ENCODE measurements at places on chromosomes 3 and 15. TPM values are rescaled to one million over a fixed set of nuclear protein-coding genes. Genes with fewer than 3 reads are reported as not detected.

DNA sequence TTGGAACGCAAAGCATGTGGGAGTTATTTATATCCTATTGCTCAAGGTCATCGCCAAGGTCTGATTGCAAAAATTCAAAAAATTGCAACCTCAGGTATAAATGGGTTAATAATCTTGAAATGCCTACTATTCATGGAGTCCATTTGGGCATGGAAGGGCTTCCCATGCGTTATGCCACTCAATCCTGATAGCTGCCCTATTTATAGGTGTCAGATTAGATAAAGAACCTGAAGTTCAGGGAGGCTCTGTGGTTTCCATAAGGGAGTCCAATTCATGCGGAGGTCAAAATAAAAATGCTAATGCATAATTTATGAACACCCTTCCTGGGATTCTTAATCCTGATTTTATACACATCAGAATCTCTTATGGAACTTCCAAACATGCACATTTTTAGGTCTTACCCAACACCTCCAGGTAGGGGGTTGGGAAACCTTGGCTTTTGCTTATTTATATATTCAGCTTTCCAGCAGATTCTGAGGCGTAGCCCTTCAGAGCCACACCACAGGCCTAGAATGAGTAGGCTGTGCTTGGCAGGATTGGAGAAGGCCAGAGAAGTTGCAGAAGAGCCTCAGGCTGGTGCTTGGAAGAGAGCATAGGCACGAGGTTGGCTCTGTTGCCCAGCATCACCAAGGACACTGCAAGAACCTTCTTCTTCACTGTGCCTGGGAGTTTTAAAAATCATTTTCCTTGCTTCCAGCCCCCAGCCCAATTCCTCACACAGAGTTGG is 324.4 kb upstream of the CFAP20DC start:
- no peak for DNase-seq

DNA sequence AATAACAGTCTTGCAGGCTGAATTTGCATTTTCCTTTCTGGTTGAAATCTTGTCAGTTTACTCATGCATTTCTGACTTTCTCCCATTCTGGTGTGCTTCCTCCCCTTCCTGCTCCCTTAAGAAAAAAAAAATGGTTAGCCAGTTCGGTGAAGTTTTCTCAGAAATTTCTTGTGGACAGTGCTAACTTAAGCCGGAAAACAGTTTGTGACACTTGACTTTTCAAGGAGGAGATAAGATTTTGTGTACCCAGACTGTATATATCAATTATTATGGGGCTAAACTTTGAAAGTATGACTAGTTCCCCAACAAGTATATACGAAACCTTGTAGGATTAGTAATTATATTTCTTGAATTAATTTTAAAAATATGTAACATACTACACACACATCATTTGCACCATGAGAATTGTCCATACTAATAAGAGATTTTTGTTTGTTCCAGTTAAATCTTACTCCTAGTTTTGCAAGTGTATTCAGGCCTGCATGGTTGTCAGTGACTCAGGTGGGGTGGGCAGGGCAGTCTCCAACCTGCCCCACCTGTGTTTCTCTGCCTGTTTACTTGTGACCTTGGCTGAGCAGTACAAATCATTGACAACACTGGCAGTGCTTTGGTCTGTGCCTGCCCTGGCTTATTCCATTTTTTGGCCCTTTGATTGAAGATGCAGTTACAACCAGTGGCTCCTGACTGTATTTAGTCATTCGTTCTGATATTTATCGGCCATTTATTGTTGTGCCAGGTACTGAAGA is 19.1 kb downstream of the UBE2E1 start:
- no peak for DNase-seq

GRCh38 chr15:98548139-98548971 is 100.0 kb upstream of the IGF1R start:
- no peak for DNase-seq

DNA sequence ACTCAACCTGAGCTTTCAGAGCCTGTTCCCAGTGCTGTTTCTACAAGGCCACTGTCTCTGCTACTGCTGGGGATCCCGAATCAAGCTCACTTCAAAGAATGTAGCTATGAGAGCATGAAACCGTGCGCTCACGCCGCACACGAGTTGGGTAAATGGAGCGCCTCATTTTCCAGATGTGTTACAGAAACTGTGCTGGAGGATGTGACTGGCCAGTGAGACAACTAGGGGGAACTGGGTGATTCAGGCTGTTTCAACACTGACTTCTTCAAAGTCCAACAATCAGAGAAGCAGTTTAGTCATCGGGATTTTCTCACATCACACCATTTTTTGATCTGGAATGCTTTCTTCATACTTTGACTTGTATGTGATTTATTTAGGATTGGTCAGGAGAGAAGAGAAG is 3.5 kb downstream of the ZNF710 start:
- no peak for DNase-seq

SGO1 gene
- total RNA-seq = 23.5 TPM

ACOX2 gene
- total RNA-seq = 12.8 TPM

DNA sequence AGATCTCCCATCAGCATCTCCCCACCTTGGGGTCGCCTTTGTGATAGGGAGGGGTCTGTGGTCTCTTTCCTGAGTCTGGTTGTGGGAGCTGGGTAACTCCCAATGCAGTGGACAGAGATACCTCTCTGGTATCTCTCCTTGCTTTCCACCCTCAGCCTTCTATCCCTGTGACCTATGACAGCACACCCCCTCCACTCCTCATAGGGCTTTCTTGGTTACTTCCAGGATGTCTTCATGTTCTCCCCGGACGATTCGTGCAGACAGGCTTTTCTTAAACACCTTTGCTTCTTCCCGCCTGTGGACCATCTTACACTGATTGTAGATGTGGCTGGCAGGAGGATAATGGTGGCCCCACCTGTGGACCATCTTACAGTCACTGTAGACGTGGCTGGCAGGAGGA is 14.2 kb upstream of the NRROS start:
- no peak for DNase-seq

DNA sequence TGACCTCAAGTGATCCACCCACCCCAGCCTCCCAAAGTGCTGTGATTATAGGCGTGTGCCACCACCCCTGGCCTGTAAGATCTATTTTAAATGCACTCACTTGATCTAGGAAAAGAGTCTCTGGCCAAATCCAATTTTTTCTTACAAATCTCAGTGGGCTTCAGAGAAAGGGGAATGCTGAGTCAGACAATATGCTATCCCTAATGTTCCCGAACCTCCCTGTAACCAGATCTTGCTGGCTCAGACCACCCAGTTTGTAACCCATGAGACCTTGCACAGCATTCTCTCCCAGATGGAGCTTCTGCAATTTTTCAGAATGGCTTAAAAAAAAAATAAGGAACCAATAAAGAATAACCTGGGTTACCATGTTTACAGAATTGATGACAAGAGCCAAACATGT is 205.8 kb downstream of the RYR3 start:
- DNase-seq = no peak

NUP210 gene
- total RNA-seq = 74.9 TPM

- DNase-seq = no peak
These were observed 238.4 kb upstream of the VEPH1 start for GRCh38 chr3:157741607-157742006.

SNX22 gene
- total RNA-seq = 6.3 TPM

DNA sequence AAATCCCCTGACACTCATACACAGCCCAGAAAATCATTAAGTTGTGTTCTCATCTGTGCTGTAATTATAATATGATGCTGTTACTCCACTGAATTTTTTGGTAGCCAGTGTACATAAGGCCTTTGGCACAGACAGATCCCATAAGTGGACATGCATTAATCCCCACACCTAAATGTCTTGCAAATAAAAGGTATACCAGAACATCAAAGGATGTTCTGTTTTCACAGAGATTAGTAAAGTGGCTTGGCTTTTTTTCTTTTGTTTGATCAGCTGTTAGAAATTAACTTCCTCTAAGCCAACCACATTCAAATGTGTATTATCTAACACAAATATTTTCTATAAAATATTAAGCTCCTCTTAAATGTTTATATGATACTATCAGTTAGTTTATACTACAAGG is 2.7 kb downstream of the SST start:
- no peak for DNase-seq

- DNase-seq = no peak
These were observed 36.4 kb downstream of the SUCNR1 start for GRCh38 chr3:151909681-151910405.
